NCI-H774 (cell line): ENCODE measurements at places on chromosomes 16 and 17.

- no peak for DNase-seq
Observed at GRCh38 chr17:59121901-59122480, 15.3 kb upstream of the TRIM37 start.

- no peak for DNase-seq
Observed at GRCh38 chr17:34499576-34499975, 79.8 kb upstream of the TMEM132E start.

- DNase-seq: peak; percentile 81
Observed at GRCh38 chr17:59753522-59754467, 46.3 kb downstream of the VMP1 start.

DNA sequence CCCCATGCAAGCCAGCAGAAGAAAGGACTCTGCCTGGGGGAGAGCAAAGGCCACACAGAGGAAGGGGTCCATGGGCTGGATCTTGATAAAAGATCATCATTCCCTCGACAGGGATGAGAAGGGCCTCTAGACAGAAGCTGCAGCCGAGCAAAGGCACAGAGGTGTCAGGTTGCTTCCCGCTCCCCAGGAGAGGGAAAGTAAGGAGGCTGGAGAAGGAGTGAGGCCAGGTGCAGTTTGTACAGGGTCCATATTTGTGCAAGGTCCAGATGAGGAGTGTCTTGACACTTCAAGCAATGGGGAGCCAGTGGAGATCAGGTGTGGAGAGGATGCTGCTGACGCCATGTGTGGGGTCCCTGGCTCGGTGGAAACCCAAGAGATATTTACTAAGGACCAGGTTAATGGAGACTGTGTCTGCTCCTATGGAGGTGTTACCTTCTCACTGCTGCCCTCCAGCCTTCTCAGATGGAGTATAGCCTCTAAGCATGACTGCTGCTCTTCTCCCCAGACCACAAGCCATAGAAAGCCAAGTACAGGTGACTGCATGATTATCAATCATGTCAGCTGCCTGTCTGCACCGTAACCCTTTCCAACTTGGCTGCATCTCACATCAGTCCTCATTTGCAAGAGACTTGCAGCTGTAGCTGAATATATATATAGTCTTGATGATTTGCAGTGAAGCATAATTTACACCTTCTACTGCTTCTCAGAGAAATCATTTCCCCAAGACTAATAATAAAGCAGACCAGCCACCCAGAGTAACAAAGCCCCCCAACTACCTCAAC, 21.1 kb downstream of the GAS7 start:
- no peak for DNase-seq

DNA sequence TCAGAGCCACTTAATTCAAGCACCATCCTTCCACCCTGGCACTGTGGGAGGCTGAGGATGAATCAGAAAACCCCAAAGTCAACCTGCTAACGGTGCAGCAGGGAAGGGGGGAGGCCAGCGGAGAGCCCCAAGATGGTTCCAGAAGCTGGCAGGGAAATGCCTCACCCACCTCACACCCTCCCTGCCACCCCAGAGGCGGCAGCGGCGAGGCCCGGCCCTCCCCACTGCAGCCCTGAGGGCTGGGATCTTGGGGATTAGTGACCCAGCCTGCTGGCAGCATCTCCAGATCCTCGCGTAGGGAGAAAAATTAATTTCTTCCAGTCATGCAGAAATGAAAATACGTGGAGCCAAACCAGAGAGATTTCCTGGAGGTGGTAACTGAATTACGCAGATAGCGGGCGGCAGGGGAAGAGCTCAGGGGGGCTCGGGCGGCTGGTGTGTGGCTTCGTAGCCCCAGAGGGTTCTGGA, 38.2 kb downstream of the CBFA2T3 start:
- DNase-seq: no peak

- DNase-seq: no peak
Observed at GRCh38 chr17:61467416-61468262, 15.4 kb downstream of the TBX4 start.

DNA sequence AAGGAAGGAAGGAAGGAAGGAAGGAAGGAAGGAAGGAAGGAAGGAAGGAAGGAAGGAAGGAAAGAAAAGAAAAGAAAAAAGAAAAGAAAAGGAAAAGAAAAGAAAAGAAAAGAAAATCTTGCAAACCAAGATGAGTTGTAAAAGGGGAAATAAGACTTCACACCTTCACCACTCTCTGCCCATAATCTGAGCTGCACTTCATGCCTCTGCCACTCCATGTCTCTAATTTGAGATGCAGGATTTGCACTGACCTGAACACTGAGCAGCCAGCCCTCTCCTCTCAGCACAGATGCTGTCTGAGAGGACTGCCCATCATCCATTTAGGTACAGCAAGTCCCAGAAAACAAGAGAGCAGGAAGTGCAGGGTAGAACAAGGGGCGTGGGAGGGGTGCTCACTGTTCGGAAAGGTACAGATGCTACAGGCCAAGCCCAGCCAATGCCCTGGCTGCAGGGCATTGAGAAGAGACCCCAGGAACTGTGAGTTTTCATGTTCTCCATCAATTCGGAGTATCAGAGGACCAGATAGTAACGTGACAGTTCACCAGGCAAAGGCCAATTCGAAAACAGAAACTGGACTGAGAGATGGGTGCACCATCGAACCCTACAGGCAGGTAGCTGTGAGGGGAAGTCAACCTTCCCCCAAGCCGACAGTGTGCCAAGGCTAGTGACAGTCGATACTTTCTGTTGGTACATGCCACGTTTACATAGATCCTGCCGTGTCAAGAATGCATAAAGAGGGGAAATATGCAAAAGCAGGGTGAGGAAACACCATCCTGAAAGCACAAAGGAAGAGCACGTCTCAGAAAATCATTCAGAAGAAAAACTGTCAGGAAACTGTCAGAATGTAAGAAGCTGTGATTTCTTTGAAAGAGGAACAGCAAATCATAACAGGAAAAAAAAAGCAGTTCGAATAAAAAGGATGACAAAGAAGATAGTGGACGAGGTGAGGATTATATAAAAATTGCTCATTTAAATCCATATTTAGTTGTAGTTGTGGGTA, 142.0 kb upstream of the RCVRN start:
- no peak for DNase-seq

GRCh38 chr17:3689262-3690093, 6.5 kb downstream of the P2RX5 start:
- DNase-seq: no peak

- no peak for DNase-seq
Observed at GRCh38 chr17:9598661-9599060, 22.2 kb downstream of the CFAP52 start.

- DNase-seq: no peak
Observed at GRCh38 chr16:12862941-12863340, 38.5 kb upstream of the SHISA9 start.

DNA sequence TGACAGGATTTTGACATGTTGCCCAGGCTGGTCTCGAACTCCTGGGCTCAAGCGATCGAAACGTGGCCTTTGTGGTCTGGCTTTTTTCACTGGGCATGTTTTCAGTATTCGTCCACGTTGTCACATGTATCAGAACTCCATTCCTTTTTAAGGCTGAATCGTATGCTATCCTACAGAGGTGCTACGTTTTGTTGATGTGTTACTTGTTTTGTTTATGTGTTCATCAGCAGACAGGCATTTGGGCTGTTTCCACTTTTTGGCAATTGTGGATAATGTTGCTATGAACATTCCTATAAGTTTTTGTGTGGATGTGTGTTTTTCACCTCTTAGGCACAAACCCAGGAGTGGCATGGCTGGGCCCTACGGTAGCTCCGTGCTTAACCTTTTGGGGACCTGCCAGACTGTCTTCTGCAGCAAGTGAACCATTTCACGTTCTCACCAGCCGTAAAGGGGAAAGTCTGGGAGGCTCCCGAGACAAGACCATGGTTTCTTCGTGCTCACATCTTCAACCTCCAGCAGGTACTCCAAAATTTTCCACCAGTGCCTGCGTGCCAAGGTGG, 26.9 kb downstream of the ADCY9 start:
- DNase-seq: no peak

DNA sequence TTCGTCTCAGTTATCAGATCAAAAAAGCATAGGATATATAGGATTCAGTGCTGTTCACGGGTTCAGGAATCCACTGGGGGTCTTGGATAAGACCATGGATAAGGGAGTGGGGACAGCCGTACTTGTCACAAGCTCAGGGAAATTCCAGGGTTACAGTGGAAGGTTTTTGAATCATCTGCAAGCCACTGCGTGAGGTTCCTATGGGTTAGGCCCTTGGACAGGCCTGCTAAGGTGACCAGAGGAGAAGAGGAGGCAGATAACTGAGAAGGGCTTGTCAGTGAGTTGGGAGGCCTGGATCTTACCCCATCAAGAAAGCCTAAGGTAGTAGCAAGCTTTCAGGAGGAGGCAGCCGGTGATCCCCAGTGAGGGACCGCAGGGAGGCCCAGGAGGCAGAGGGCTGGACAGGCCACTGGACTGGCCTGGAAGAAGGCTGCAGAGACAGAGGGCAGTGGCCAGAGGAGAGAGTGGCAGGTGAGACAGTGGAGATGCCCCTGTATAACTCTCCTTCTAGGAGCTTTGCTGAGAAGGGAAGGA, 27.3 kb downstream of the NGFR start:
- no peak for DNase-seq

DNA sequence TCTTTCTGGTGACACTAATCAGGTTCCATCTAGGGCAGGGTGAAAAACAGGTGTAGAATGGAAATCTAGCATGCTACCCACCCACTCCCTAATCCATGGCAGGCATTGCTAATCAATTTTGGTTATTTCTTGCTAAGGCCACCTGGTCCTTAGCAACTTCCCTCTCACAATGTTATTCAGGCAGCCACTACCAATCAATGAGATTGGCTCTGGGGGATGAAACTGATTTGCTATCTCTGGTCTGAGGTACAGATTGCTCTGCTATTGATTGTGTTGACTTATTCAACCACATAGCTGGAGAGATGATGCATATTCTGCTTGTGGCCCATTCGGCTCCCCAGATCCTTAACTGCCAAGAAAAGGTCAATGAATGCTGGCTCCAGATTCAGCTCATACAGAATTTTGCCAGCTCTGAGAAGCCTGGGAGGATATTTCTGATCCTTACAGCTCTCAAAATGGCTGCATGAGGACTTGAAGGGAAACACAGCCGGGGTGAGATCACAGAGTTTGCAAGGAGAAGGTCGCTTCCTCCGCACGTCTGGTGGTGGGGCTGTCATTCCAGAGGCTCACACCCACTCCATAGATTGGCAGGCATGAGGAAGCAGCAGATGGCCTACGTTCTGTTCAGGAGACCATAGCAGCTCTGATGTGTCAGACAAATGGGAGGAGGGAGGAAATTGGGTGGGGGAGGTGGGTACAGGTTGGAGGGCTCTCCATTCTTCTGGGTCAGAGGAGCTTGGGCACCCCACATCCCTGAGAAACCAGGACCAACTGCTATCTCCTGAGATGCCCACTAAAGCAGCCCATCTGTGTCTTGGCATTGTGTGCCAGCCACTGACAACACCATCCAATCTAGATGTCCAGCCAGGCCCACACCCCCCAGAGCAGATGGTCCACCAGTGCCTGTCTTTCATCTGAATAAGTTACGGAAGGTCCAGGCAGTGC, 22.3 kb downstream of the SEZ6 start:
- no peak for DNase-seq

DNA sequence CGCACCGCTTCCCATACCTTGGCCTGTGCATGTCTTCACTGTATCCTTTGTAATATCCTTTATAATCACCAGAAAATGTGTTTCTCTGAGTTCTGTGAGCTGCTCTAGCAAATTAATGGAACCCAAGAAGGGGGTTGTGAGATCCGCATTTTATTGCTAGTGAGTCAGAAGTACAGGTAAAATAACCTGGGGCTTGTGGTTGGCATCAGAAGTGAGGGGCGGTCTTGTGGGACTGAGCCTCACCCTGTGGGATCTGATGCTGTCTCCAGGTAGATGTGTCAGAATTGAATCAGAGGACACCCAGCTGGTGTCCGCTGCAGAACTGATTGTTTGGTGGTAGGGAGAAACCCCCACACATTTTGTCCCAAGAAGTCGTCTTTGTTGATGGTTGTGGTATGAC, 382.4 kb downstream of the SNX29 start:
- no peak for DNase-seq

- no peak for DNase-seq
Observed at GRCh38 chr17:40622509-40622928, 25.1 kb downstream of the SMARCE1 start.

- DNase-seq: no peak
Observed at GRCh38 chr16:24822542-24822941, 23.2 kb upstream of the SLC5A11 start.

- DNase-seq: no peak
Observed at GRCh38 chr17:72946696-72947095, 145.8 kb downstream of the SLC39A11 start.

GRCh38 chr16:72189865-72190371, 18.0 kb upstream of the PMFBP1 start:
- DNase-seq: no peak

- DNase-seq: no peak
Observed at GRCh38 chr16:52256310-52257078, 290.4 kb downstream of the TOX3 start.

GRCh38 chr17:74190807-74191406, 12.6 kb upstream of the RPL38 start:
- DNase-seq: no peak

DNA sequence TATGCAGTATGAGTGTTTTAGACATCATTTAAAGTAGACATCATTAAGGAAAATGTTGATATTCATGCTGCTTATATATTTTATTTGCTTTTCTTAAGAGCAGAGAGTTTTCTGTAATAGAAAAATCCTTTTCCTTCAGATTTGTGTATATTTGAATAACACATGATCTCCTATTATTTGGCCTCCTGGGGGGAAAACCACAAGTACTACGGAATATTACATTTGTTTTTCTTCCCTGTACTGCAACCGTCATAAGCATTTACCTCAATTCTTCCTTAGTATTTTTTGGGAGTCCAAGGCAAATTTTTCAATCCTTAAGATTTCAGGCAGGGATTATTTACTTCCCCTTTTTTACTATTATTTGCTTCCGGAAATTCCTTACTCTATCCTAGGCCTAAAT, 6.0 kb downstream of the RSPRY1 start:
- DNase-seq: no peak

GRCh38 chr17:15431196-15431595, 36.2 kb downstream of the CDRT4 start:
- DNase-seq: no peak

GRCh38 chr16:13439766-13440165, 480.2 kb upstream of the ERCC4 start:
- DNase-seq: no peak

- DNase-seq: no peak
Observed at GRCh38 chr17:76370261-76370993, 14.0 kb upstream of the SPHK1 start.

- no peak for DNase-seq
Observed at GRCh38 chr17:46948544-46948943, 25.6 kb downstream of the GOSR2 start.
